ENCODE measurements at places on chromosomes 1 and 21. TPM values are rescaled to one million over a fixed set of nuclear protein-coding genes. Genes with fewer than 3 reads are reported as not detected.

DNA sequence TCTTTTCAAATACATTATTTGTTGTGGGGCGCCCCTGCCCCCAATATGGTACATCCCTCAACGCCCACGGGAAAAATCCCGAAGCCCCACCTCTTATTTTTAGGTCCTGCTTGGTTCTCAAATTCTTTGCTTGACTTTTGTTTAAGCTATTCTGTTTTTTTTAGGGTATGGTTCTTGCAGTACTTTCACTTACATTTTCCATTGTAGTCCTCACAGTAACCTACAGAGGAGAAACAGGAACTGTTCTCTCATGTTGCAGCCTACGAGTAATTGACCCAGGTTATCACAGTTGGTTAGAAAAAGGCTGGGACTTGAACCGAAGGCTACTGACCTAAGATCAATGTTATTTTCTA, 697 bp upstream of the C21orf91 start:
- peak overlapping the region; percentile 94 for H3K27ac ChIP-seq
- no peaks in the 10 kb centered on the region for H3K36me3 ChIP-seq
- no peaks in the 10 kb centered on the region for H3K27me3 ChIP-seq
- no peak for DNase-seq
- H3K4me1 ChIP-seq = peaks cover 26% of the 10 kb centered on the region
- H3K4me3 ChIP-seq = peak overlapping the region; percentile 92

Gene HJV
- not detected for total RNA-seq

DNA sequence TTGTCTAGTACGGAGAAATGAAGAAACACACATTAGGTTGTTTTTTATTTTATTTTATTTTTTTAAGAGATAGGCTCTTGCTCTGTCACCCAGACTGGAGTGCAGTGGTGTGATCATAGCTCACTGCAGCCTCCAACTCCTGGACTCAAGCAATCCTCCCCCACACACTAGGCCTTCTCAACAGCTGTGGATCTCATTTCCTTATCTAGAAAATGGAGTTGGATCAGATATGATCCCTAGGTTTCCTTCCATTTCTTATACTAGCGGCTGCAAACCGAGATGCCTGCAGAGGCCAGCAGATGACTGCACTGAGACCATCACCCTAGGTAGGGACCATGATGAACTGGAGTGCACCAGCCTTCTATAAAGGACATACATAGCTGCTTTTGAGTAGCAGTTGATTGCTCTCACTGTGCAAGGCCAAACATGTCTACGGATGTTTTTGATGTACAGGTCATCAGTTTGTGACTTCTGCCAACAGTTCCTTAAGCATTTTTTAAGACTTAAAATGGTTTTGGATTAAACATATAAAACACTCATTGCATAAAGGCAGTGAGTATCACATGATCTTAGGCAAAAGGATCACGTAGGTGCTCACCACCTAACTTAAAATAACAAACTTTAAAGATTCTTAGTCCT, 11.4 kb upstream of the KLHL12 start:
- no peaks in the 10 kb centered on the region for H3K27me3 ChIP-seq

DNA sequence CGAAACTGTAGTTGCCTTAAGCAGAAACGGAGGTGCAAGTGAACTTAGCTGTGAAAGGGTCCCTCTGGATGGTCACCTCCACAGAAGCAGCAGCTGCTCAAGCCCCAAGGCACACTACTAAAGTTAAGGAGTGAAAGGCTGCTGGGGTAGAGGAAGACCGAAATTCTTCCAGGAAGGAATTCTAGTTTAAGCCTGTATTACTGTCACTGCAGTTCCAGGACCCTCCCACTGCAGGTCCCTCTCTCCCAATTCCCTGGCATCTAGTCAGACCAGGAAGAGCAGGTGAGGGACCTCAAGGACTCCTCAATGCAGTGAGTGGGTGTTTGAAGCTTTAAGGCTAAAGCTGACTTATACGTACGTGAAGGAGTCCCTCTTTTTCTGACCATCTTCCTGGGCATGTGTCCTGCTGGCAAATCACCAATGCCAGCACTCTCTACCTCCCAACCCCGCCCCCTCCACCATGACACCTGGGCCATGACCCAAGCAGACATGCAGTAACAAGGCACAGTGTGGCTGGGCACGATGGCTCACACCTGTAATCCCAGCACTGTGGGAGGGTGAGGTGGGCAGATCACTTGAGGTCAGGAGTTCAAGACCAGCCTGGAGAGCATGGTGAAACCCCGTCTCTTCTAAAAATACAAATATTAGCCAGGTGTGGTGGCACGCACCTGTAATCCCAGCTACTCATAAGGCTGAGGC, 57.2 kb downstream of the TGFBR3 start:
- no peak for DNase-seq
- H3K4me3 ChIP-seq = no peak overlapping the region
- H3K4me1 ChIP-seq = peaks cover 26% of the 10 kb centered on the region
- no peak overlapping the region for H3K27ac ChIP-seq
- H3K27me3 ChIP-seq = no peaks in the 10 kb centered on the region
- no peaks in the 10 kb centered on the region for H3K36me3 ChIP-seq

GRCh38 chr1:182268669-182269068, 122.9 kb downstream of the GLUL start:
- no peak for DNase-seq
- no peak overlapping the region for H3K27ac ChIP-seq
- H3K4me3 ChIP-seq = no peak overlapping the region
- H3K36me3 ChIP-seq = no peaks in the 10 kb centered on the region

DNA sequence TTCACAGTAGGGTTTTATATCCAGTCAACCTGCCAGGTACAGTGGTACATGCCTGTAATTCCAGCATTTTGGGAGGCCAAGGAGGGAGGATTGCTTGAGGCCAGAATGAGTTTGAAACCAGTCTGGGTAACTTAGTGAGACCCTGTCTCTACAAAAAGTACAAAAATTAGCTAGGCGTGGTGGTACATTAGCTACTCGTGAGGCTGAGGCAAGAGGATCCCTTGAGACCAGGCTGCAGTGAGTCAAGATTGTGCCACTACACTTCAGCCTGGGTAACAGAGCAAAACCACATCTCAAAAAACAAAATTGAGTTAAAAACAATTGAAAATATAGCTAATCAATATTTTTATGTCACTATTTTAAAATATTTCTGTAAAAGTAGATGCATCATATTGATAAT, 33.2 kb downstream of the DDI2 start:
- H3K27ac ChIP-seq = no peak overlapping the region
- no peak overlapping the region for H3K4me3 ChIP-seq
- no peaks in the 10 kb centered on the region for H3K27me3 ChIP-seq
- DNase-seq = no peak
- no peaks in the 10 kb centered on the region for H3K4me1 ChIP-seq

Gene INAVA
- total RNA-seq = 5.5 TPM

Gene SPATA1
- total RNA-seq = 1.9 TPM

Gene TBX19
- 1.8 TPM for total RNA-seq

DNA sequence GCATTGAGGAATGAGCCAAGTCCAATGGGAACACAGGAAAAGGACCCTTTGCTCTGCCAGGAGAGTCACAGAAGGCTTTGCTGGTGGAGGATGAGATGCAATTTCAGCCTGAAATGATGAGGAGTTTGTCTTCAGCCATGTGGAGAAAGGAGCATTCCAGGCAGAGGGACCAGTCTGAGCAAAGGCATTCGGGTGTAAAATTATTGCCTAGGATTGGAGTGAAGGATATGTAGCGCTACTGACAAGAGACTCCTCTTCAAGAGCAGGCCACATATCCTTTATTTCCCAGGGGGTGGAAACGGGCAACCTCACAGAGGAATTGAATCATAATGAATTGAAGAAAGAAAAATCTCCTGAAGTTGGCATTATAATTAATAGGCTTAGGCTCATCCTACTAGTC, 1.1 kb upstream of the CSF1 start:
- DNase-seq = no peak
- peaks cover 69% of the 10 kb centered on the region for H3K4me1 ChIP-seq
- H3K27me3 ChIP-seq = no peaks in the 10 kb centered on the region
- no peak overlapping the region for H3K27ac ChIP-seq
- peaks cover 4% of the 10 kb centered on the region for H3K36me3 ChIP-seq

- H3K27me3 ChIP-seq = peaks cover 13% of the 10 kb centered on the region
- peak overlapping the region; percentile 43 for H3K4me3 ChIP-seq
- H3K36me3 ChIP-seq = no peaks in the 10 kb centered on the region
- H3K4me1 ChIP-seq = peaks cover 43% of the 10 kb centered on the region
- peak; percentile 50 for DNase-seq
Measured at GRCh38 chr1:59146651-59147358, 150.1 kb upstream of the FGGY start.

Gene RGS16
- 11.0 TPM for total RNA-seq

Data from left lung (tissue), 14 donors.